Stimulated activated naive CD4-positive, alpha-beta T cell (primary cell): ENCODE measurements at places on chromosomes 5 and 9.

GRCh38 chr5:169914766-169915165, 65.5 kb downstream of the INSYN2B start:
- no peak for DNase-seq

DNA sequence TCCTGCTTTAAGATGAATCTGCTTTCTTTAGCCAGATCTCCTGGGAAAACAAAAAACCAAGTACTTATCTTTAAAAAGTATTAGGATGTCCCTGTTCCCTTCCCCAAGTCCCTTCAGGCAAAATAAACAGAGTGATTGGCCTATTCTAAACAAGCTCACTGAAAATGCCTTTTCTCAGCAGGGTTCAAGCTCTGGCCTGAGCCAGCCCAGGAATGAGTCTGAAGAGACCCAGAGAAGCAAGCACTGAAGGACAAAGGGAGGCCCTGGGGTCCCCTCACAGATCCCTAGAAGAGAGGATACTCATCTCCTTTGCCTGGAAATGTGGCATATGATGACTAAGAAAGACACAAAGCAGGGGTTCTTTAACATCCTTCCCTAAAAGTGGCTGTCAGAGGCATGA, 66.8 kb upstream of the MAP1B start:
- DNase-seq, result no peak

DNA sequence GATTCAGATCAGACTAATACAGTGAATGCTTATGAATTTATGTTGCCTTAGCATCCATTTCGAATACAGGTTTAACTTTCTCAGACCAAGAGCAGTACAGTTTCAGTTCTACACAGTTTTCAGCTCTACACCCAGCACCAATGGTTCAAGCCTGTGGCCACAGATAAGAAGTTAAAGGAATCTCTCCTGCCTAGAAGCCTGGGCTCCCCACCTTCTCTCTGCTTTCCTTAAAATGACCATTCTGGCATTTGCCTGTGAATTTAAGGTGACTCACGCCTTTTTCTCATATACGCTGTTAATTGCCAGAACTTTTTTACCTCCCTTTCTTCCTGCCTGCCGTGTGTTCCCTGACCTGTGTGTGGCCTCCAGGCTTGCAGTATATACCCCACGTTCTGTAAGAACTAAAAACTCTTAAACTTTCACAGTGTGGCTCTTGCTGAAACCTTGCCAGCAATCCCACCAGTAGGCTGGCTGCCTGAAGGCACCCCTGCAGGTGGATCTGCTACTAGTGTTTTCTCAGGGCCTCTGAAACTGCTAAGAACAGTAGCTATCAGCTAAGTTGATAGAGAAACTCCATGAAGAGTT, 692.8 kb upstream of the CDH18 start:
- no peak for DNase-seq

DNA sequence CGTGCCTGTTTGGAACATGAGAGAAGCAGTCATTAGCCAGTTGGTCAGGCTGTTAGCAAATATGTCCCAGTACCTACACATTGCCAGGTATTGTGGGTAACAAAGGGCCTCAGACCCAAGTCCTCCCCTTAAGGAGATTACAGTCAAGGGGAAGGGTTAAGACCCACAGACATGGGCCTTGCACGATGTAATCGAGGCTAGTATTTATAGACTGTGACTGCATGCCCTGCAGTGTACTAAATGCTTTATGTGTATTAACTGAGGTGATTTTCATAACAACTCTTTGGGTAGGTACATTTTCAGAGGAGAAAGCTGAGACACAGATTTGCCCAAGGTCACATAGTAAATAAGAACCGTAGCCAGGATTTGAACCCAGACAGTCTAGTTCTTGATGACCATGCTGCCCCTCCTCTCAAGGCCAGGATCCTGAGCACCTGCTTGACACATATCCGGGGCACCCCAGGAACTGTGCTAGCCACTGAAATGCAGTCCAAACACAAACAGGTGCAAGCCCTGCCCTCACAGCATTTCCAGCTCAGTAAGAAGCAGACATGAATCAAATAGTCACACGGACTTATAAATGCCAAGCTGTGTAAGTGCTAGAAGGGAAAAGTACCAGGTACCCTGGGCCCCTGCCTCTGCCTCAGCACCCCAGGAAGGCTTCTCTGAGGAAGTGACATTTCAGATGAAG, 32.0 kb upstream of the GRPEL2 start:
- no peak for DNase-seq

GRCh38 chr9:269081-269711, 54.5 kb downstream of the DOCK8 start:
- no peak for DNase-seq

GRCh38 chr5:67432606-67433005, 236.0 kb upstream of the CD180 start:
- DNase-seq, result no peak
